ENCODE measurements at places on chromosomes 13 and 19.

- DNase-seq = peak; percentile 66
Measured at GRCh38 chr19:49896863-49897621, at the start of gene IL4I1. Gene IL4I1 (minus strand): TSS chr19:49896887. CDS start chr19:49896160, 727 bp downstream.

DNA sequence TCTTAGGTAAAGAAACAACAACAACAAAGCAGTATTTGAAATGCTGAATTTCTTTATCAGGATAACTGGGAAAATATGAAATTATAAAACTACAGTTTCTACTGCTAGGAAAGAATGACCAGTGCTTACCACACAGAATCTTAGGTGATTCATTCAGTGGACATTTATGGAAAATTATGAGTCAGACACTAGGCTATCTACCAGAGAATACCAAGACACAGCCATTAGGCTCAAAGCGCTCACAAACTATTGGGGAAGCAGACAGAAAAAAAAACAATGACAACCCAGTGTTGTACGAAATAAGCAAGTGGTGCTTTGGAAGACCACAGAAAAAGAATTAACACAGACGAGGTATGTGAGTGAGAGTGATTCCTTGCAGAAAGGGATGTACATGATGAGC lies 1019.5 kb downstream of the PCDH9 start:
- no peak for DNase-seq

DNA sequence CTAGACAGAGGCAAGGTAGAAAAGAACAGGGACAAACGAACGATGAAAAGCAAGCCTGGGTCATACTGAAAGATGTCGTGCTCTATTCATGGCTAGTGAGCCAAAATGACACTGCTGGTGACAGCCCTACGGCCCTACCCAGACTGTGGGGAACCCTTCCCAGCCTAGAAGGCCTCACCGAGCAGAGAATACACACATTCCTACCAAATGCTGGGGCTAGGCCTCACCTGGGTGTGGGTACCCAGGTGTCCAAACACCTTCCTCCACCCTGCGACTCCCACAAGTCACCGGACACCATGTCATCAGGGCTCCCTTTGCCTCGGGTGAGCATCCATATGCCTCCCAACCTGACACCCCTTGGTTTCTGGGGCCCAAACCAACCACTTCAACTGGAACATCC lies 85.3 kb upstream of the DOCK9 start:
- DNase-seq = no peak

DNA sequence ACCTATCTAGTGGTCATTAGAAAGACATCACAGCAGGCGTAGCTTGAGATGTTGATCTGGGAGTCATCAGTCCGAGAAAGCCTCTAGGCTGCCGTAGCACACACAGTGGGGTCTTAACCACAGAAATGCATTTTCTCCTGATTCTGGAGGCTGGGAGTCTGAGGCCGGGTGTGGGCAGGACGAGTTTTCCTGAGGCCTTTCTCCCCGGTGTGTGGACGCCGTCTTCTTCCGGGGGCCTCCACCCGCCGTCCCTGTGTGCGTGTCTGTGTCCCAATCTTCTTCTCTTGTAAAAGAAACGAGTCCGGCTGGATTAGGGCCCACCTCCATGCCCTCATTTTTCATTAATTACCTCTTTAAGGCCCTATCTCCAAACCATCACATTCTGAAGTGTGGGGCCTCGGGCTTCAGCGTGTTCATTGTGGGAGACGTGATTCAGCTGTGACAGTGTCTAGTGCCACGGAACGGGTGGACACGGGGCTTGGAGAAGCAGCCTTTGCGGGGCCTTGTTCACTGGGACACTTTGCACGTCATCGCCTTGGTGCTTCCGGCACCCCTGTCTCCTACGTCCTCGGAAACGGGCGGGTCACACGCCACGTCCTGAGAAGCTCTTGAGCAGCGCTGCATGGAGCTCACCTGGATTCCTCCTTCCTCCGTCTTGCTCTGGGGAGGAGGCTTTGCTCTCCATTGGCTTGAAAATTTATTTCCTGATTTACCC lies 208.9 kb upstream of the SOX1 start:
- no peak for DNase-seq

DNA sequence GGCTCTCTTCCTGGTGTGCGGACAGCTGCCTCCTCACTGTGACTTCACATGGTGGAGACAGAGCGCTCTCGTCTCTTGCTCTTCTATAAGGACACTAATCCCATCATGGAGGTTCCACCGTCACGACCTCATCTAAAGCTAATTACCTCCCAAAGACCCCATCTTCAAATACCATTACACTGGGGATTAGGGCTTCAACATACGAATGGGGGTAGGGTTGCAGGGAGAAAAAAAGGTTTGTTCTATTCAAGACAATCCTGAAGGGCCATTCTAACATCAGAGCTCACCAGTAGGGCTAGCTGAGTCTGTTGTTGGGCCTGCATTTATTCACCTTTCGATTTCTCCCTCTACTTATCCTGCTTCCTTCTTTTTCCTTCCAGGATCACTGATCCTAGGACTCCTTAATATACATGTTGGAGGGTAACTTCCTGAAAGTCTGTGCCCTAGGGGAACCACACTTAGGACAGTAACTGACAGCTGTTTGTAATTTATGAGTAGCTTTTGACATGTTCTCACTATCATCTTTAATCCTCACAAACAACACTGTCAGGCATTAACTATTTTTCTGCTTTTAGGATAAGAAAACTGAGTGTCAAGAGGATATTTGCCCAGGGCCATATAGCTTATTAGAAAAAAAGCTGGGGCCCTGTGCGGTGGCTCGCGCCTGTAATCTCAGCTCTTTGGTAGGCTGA lies 18.8 kb upstream of the GTF2F2 start:
- DNase-seq = no peak

DNA sequence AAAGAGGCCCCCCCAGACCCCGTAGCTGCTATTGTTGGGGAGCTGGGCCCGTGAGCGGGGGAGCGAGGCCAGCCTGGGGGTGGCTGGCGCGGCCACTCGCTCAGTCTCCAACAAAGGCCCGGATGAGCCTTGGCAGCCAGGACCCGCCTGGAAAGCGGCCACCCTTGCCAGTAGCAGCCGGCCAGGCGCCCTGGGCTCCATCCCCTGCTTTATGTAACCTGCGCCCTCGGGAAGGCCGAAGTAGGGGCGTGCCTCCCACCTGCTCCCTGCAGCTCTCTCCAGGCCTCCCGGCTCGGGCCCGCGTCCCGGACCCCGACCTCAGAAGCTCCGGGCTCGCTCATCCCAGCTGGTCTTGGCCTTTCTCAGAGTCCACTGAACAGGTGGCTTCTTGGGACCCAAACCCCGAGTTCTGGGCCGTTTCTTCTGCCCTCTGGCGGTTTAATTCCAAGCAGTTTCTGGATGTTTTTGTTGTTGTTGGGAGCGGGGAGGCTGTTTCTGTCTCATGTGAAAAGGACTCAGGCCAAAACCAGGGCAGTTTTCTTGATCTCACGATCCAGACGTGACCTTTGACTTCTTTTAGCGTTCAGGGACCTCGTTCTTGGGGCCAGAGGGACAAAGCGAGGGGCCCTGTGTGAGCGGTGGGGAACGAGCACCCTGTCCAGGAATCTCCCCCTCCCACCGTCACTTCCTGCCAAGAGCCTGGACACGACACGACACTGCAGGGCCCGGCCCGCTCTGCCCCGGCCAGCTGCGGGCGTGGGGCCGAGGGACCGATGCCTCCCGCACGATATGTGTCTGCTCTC lies 1.2 kb downstream of the CDC34 start:
- peak; percentile 43 for DNase-seq

DNA sequence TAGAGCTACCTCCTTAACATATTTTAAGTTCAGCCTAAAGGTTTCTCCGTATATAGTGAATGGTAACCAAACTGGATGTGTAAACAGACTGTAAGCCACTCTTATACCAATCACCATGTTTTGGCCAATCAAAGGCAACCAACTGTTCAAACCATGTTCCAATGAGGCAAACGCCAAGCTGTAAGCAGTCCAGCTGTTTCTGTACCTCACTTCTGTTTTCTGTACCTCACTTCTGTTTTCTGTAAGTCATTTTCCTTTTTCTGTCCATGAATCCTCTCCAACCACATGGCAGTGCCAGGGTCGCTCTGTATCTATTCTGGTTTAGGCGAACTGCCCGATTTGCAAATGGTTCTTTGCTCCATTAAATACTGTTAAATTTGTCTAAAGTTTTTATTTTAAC lies 24.4 kb downstream of the COMMD6 start:
- no peak for DNase-seq

GRCh38 chr13:83496501-83496900 lies 385.8 kb downstream of the SLITRK1 start:
- no peak for DNase-seq

GRCh38 chr13:37695200-37695599 lies 96.6 kb upstream of the POSTN start:
- no peak for DNase-seq

DNA sequence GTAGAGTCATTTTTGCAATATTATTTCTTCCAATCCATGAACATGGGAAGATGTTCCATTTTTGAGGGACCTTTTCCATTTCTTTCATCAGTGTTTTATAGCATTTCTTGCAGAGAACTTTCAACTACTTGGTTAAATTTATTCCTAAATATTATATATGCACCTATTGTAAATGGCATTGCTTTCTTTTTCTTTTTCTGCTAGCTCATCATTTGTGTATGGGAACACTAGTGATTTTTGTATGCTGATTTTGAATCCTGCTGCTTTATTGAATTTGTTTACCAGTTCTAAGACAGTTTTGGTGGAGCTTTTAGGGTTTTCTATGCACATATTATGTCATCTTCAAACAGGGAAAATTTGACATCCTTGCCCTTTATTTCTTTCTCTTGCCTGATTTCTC lies 7.2 kb upstream of the CYP4F2 start:
- no peak for DNase-seq

DNA sequence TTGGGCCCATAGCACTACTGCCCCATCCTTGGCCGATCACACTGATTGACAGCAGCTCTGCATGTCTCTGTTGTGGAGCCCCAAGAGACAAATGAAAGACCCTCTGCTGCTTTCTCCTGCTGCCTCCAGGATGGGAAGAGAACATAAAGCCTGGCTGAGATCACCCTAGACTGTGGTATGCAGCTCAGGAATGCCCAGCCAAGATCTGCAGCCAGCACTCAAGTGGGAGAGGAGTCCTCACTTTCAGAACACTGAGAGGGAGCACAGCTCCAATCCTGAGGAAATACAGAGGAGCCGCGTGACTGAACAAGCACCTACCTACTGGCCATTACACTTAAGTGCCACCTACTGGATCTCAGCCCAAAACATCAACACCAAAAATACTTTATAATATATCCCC lies 203.0 kb downstream of the POSTN start:
- DNase-seq = no peak

DNA sequence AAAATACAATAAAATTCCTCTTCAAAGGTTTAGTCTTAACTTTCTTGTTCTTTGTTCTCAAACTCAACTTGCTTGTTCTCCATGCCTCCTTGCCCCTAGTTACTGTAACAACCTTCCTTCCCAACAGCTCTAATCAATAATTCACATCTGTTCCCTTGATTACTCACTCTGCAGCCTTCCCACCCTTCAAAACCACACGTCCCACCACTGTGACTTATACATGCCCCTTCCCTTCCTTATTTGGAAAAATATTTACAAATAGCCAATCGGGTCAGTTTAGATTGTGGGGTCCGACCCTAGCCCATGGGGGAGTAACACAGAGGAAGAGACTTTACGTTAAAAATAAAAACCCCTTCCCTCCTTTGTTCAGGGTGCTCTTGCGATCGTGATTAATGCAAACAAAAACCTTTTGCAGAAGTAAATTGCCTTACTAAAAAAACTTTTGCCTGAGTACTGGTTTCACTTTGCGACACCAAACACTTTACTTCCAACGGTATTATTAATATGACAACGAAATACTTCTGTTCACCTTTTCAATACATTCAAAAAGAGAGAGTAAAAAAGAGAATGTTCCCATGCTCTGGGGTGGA lies 512 bp upstream of the ZNF93 start:
- peak; percentile 6 for DNase-seq

- DNase-seq = no peak
Measured at GRCh38 chr13:25836574-25837336, 215.1 kb downstream of the SHISA2 start.

DNA sequence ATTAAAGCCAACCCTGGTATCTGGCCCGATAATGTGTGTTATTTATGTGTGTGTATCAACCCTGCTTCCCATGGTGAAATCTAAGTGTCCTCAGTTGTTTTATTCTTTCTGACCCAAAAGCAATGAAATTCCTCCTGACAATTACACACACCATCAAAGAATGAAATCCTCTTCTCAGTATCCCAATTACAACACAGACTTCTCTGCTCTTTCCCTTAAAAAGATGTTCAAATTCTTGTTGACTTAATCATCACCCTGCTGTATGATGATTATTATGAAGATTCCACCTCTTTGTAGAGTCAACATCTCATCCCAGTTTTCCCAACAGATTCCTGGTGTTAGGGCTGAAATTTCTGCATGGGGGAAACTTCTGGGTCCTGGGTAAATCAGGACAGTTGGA lies 8.9 kb upstream of the TRPC4 start:
- DNase-seq = no peak

- no peak for DNase-seq
Measured at GRCh38 chr13:100069278-100069677, 19.6 kb upstream of the PCCA start.

DNA sequence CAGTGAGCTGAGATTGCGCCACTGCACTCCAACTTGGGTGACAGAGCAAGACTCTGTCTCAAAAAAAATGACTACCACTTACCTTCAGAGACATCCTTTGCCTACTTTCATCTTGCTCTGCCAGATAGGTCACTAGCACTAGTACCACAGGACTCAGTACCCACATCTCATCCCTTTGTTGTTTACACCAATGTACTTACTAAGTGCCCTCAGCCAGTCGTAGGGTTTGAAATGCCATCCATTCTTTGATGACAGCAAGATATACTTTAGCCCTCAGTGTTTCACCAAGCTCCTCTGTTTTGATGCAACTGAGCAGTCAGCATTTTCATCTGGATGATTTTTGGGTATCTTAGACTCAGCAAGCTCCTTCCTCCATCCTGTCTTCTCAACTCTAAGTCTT lies 6.1 kb downstream of the URAD start:
- no peak for DNase-seq

Measured in stimulated activated CD4-positive, alpha-beta T cell treated with anti-CD3 and anti-CD28 coated beads, Interleukin-4, amount 100 ng/mL, for 24 hours (primary cell).